ENCODE measurements at places on chromosomes 7 and 10.
A peak's percentile ranks its signal among the peaks of the same experiment; 100 is the strongest.

- DNase-seq: no peak
Observed at GRCh38 chr7:154505362-154505761, 453.2 kb downstream of the DPP6 start.

GRCh38 chr7:150947241-150947745 lies 30.8 kb downstream of the KCNH2 start:
- DNase-seq: no peak

- DNase-seq: no peak
Observed at GRCh38 chr10:49666685-49667084, 12.8 kb upstream of the C10orf53 start.

DNA sequence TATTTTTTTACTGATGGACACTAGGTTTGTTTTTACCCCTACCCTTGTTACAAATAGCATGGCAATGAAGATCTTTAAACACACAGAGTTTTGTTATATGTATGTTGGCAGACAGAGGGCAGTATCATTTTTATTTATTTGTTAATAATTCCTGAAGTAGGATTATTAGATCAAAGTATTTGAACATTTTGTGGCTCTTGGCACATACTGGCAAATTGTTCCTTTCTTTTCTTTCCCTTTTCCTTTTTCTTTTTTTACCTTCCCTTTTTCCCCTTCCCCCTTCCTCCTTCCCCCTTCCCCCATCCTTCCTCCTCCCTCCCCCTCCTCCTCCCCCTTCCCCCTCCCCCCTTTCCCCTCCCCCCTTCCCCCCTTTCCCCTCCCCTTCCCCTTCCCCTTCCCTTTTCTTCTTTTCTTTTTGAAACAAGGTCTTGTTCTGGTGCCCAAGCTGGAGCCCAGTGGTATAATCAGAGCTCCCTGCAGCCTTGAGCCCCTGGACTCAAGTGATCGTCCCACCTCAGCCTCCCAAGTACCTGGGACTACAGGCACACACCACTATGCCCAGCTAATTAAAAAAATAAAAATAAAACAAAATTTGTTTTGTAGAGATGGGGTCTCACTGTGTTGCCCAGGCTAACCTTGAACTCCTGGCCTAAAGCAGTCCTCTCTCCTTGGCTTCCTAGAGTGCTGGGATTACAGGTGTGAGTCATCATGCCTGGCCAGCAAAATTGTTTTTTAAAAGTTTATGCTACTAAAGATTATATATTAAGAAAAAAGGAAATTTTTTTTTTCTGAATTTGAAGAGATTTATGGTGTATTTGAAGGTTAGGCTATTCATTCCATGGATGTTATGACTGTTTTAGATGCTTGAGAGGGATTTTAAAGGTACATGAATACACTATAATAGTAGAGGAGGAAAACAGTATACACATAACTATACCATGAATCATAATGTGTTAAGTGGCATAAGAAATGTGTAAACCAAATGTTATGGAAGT lies 39.3 kb downstream of the SEPTIN7 start:
- no peak for DNase-seq

- DNase-seq: no peak
Observed at GRCh38 chr7:20200361-20200760, 16.8 kb downstream of the MACC1 start.

GRCh38 chr7:22675421-22675820 lies 51.6 kb upstream of the IL6 start:
- no peak for DNase-seq

GRCh38 chr10:129966370-129966888 lies 2.4 kb upstream of the EBF3 start:
- no peak for DNase-seq

GRCh38 chr7:116678780-116679179 lies 6.8 kb downstream of the MET start:
- DNase-seq: no peak

- peak; percentile 32 for DNase-seq
Observed at GRCh38 chr7:77427996-77428603, 12.0 kb upstream of the GSAP start.

DNA sequence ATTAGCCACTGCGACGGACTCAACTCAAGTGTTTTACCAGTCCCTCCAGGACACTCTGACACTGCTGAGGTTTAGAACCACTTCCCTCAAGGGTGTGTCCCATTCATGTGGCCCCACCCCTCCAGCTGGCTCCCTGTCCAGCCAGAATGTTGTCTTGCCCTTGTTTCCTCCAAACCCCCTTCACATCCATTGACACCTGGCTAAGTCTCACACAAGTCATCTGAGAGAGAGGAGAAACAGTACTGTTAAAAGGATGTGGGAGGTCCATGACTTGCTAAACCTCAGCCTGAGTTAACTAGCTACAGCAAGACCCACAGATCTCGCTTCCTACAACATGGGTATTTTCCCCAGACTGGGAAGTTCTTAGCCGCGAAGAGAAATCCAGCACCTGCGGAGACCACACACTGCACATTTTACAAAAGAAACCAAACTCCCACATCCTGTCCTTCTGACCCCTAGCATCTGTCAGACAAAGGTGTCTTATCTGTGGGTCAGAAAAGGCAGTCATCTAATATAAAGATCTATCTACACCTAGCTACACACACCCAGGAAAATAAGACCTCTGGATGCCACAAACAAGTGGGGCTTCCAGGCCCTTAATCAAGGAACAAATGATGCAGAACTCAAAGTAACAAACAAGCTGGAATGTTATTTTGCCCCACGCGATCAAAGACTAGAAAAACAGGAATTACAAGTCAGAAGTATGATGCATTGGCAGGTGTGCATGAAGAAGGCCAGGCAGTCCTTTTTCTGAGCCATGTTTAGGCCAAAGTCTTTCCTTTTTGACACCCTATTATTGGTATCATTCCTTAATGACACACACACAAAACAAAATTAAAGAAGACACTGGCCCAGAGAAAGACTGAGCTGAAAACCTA lies 13.9 kb downstream of the OSBPL3 start:
- DNase-seq: peak; percentile 51

- DNase-seq: no peak
Observed at GRCh38 chr7:55021053-55021452, 2.2 kb downstream of the EGFR start.

GRCh38 chr10:77832238-77832637 lies 94.3 kb downstream of the DLG5 start:
- no peak for DNase-seq

DNA sequence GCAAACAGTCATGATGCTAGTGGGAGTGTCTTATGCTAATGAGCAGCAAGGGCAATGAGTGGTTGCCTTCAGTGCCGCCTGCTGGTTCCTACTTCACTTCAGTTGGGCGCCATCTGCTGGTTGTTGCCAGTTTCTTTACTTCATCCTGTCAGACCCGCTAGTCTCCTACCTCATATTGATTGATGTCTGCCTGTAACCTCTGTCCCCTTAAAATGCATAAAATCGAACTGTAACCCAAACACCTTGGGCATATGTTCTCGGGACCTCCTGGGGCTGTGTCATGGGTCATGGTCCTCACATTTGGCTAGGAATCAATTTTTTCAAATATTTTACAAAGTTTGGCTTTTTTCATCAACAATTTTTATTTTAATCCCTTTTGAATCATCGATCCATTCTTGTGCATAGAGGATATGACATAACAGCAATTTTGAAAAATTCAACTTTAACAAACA lies 62.8 kb upstream of the C7orf33 start:
- DNase-seq: peak; percentile 94

- no peak for DNase-seq
Observed at GRCh38 chr10:60110739-60111138, 204.4 kb upstream of the CCDC6 start.

- DNase-seq: no peak
Observed at GRCh38 chr7:148336411-148336810, 254.2 kb upstream of the C7orf33 start.

DNA sequence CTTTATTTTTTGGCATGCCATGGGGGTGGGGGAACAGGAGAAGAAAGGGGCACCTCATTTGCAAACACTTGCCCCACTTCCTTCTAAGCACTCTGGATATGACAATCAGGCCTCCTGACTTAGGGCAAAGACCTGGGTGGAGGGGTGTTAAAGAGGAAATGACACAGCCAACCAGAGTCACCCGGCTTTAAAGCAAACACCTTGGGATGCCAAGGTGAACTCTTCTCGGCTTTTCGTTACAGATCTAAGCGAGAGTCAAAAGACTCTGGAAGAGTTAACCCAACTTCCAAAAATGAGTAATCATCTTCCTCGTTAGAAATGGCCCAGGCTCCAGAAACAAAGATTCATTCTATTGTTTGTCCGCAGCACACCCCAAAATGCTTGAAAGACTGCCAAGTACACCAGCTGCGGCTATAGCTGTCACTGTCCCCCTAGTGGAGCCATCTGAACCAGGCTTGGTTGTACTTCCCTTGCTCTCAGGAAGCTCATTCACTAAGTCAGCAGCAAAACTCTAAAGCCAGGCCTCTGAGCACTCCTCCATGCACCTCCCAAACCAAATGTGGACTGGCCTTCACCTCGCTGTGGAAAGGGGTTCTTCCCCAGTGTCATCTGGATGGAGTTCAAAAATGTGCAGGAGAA lies 24.8 kb downstream of the FAM53B start:
- peak; percentile 75 for DNase-seq
